Progenitor cell of endocrine pancreas (in vitro differentiated cells): ENCODE measurements at places on chromosomes 3 and 15. TPM values are rescaled to one million over a fixed set of nuclear protein-coding genes. Genes with fewer than 3 reads are reported as not detected.

TBCCD1 gene
- 13.5 and 14.2 TPM in 2 replicates for total RNA-seq

C3orf22 gene
- 0.26 and 0.44 TPM in 2 replicates for total RNA-seq

DNA sequence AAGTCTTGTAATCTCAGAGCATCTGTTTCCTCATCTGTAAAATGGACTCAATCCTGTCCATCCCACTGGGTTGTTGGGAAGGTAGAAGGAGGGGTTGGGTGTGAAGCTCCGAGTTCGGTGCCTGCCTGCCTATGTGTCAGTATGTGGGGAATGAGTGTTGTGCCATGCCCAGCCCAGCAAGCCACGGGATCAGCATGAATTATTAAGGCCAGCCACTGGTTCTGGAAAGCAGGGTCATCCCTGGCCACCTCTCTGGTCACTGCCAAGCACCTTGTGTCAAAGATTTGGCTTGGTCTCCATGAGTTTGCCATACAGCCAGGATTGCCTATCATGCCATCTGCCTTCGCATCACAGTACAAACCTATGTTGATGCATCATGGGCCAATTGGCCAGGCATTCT is 11.5 kb downstream of the TM6SF1 start:
- no peak for DNase-seq

- DNase-seq, result no peak
These were observed 32.8 kb upstream of the TOP2B start for GRCh38 chr3:25697553-25697952.

DNA sequence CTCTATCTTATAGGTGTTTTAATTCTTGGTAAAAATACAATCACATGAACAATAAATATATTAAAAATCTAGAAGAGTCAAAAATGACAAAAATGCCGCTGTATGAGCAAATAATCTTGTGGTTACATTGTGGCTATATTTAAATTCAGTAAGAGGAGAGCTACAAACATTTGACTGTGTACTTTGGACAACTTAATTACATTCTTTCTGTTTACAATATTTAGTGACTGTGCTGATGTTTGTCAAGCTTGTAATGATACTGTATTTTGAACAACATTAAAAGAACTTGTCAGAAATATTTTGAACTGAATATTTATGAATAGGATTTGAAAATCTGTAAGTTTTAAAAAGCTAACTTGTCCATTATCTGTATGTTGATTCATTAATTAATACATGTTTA is 598.3 kb downstream of the SI start:
- DNase-seq, result no peak

DNA sequence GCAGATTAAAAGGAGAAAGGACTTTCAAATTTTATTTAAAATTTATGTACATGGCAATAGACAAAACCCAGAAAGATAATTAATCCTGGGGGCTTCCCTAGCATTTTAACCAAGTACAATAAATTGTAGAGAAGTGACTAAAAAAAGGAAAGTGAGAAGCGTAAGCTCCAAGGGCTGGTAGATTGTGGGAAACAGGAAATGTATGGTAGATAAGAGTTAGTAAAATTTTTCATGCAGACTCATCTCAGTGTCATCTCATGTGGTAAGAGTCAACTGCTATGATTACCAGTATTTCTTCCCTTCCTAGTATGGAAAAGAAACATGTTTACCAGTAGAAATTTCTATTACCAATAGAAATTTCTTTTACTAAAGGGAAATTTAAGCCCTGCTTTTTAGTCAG is 464.3 kb upstream of the AGTR1 start:
- no peak for DNase-seq

GRCh38 chr3:73471986-73472787 is 152.6 kb downstream of the PDZRN3 start:
- no peak for DNase-seq

DNA sequence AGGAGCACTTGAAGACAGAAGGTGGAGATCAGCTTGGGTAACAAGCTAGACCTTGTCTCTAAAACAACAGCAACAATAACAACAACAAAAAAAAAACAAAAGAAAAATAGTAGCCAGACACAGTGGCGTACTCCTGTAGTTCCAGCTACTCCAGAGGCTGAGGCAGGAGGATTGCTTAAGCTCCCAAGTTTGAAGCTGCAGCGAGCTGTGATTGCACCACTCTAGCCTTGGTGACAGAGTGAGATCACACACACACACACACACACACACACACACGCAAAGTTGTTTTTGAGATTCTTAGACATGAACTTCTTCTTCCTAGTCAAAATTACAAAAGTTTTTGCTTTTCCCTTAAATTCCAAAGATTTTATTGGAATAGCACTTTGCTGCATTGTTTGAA is 93.0 kb upstream of the IGSF10 start:
- no peak for DNase-seq

LINGO1 gene
- 35.1 and 41.3 TPM in 2 replicates for total RNA-seq
